ENCODE measurements at places on chromosomes 7 and 10.

DNA sequence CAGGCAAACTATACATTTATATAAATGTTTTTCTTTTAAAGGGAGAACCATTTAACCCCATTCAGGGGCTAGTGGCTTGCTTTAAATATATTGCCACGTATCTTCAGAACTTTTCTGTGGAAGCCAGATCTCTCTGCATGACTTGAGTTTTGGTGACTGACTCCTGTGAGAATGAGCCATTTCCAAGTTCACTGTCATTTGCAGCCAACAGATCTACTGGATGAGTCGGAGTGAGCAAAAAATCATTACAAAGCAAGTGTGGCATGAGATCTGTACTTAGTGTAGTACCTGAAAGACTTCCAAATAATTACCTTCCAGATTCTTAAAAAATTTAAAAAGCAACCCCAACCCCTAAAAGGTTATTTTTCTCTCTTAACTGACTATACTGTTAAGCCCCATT is 45.6 kb downstream of the PDSS1 start:
- no peak for DNase-seq

DNA sequence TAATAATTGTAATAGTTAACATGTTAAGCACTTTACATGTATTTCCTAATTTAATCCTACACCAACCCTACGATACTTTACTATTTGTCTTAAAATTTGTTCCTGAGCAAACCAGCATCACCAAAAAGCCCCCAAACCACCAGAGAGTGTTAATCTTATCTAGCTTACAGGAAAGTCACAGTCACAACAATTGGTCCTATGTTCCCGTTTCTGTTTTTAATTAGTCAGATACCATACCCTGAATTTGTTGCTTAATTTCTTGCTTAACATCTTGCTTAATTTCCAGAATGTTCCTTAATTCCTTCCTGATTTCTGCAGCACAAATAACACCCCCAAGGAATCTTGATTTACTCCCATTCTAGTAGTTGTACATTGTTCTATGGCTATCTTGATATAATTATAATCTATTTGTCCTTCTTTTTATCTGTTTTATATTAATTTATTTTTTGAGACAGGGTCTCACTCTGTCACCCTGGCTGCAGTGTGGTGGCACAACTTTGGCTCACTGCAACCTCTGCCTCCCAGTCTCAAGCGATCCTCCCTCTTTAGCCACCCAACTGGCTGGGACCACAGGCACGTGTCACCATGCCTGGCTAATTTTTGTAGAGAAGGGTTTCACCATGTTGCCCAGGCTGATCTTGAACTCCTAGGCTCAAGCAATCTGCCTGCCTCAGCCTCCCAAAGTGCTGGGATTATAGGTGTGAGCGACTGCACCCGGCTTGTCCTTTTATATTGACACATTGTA is 6.6 kb upstream of the PDSS1 start:
- DNase-seq = no peak

- DNase-seq = no peak
Observed at GRCh38 chr7:17239683-17240521, 58.5 kb upstream of the AHR start.

GRCh38 chr10:132542819-132543218 is 5.2 kb downstream of the INPP5A start:
- DNase-seq = no peak

- no peak for DNase-seq
Observed at GRCh38 chr10:7706534-7707073, 3.5 kb downstream of the ITIH2 start.

DNA sequence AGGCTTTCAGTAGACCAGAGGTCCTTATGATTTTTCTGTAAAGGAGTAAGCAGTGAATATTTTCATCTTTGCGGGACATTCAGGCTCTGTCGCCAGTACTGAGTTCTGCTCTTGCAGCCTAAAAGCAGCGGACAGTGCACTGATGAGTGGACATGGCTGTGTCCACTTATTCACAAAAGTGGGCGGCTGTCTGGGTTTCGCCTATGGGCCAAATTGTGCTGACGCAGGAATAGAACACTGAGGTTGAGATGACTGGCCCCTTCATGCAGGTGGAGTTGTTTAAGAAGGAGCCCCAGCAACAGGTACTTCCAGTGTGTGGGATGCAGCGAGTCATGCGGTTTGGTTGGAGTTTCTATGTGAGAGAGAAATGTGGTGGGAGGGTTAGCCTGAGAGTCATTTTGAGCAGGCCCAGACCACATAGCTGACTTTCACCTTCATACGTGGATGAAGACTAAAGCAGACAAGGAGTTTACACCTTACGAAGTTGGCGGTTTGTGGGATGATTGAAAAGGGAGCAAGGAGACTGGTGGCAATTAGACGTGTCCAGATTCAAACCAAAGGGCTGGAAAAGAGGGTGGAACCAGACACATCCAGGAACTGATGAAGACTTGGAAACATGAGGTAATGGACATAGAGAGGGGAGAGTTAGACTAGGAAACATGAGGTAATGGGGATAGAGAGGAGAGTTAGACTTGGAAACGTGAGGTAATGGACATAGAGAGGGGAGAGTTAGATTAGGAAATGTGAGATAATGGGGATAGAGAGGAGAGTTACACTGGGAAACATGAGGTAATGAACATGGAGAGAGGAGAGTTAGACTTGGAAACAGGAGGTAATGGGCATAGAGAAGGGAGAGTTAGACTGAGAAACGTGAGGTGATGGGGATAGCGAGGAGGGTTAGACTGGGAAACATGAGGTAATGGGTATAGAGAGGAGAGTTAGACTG is 38.2 kb downstream of the WDR37 start:
- no peak for DNase-seq

- peak; percentile 15 for DNase-seq
Observed at GRCh38 chr7:48101968-48102367, 12.9 kb downstream of the UPP1 start.

GRCh38 chr7:115088893-115089292 is 167.0 kb downstream of the MDFIC start:
- no peak for DNase-seq

- DNase-seq = no peak
Observed at GRCh38 chr7:133477791-133478190, 224.9 kb downstream of the EXOC4 start.

DNA sequence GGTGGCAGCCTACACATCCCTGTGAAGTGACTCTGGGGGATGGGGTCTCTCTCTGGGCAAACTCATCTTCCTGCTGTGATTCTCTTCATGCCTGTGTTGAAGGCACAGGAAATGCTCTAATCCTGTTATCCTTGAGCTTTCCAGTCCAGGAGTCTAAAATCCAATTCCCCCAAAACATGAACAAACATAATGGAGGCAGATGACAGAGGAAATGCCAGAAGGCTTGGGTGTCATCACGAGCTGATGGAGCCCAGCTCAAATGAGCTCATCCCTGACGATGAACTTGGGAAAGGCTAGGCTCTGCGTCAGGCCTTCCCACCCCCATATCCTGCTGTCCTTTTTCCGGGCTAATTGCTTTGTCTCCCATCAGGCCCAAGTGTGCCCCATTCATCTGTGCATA is 165.9 kb upstream of the PODXL start:
- no peak for DNase-seq

GRCh38 chr10:89206402-89207180 is 526 bp downstream of the CH25H start:
- DNase-seq = no peak

- DNase-seq = no peak
Observed at GRCh38 chr7:76047305-76047810, 442 bp downstream of the STYXL1 start.

- DNase-seq = peak; percentile 59
Observed at GRCh38 chr10:71266147-71266917, 52.7 kb upstream of the SLC29A3 start.

DNA sequence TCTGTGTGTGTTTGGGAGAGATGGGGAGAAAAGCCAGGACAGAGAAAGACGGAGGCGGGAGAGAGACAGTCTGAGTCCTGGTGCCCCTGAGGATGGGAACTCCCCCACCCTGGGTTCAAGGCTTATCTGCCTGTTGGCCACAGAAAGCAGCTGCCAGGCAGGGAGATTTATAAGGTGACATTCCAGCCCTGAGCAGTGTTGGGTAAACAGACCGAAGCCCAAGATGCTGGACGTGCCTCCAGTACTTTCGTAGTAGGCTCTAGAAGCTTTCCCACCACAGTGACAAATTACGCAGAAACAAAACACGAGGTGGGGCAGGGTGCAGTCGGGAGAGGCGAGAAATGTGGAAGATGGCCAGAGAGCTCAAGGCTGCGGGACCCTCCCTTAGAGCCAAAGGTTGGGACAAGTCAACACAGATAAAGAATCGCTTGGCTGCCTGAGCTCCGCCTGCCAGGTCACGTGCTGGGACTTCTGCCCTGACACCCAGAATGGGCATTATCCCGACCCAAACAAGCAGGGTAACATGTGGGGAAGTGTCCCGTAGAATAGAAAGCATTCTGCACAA is 41.1 kb downstream of the CCDC3 start:
- DNase-seq = no peak

- DNase-seq = no peak
Observed at GRCh38 chr7:117251687-117252086, 71.2 kb downstream of the WNT2 start.

DNA sequence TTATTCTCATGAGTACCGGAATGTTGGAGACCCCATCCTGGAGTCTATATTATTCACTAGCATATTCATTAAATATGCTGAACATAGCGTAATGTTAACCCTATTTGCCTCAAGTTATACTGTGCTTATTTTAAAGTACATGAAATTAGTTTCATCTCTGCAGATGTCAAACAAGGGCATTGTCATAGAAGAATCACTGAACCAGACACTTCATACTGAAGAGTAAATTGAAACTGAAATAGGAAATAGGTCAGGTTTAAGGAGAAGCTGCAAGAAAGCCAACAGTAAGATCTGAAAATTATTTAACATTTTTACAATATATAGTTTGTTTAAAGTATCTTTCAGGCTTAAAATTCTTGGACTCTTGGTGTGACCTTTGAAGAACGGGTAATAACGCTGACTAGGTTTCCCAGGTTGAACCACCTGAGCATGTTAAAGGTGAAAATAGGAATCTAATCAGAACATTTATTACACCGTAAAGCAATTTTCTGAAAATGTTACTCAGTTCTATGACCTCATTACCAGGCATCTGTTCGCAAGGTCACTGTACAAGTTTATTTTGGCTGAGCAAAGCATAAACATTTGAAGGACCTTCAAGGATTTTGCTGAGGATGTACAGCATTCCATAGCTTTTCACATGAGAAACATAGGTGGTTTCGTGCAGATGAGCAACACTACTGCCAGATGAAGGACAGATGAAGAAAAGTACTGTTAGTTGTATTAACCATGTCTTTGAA is 82.7 kb downstream of the REEP3 start:
- DNase-seq = no peak

GRCh38 chr7:2638224-2638991 is 6.6 kb downstream of the TTYH3 start:
- DNase-seq = no peak

GRCh38 chr7:3207387-3207902 is 93.6 kb upstream of the SDK1 start:
- DNase-seq = no peak

DNA sequence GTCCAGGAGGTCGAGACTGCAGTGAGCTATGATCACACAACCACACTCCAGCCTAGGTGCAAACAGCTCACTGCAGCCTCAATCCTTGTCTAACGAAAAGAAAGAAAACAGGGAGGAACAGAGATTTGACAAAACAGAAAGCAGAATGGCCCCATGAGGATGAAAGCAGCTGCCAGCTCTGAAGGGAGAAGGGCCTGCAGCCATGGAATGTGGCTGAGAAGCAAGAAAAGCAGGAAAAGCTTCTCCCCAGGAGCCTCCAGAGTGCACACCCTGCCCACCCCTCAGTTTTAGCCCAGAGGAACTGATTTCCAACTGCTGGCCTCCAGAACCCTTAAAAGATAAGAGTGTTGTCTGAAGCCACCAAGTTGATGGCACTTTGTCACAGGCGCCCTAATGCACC is 13.0 kb downstream of the ESYT2 start:
- DNase-seq = no peak

GRCh38 chr10:122010405-122011050 is 21.6 kb downstream of the TACC2 start:
- DNase-seq = no peak

GRCh38 chr7:66869660-66870450 is 51.2 kb upstream of the TMEM248 start:
- DNase-seq = no peak

- DNase-seq = no peak
Observed at GRCh38 chr7:149459540-149460452, 1.1 kb downstream of the ZNF777 start.

DNA sequence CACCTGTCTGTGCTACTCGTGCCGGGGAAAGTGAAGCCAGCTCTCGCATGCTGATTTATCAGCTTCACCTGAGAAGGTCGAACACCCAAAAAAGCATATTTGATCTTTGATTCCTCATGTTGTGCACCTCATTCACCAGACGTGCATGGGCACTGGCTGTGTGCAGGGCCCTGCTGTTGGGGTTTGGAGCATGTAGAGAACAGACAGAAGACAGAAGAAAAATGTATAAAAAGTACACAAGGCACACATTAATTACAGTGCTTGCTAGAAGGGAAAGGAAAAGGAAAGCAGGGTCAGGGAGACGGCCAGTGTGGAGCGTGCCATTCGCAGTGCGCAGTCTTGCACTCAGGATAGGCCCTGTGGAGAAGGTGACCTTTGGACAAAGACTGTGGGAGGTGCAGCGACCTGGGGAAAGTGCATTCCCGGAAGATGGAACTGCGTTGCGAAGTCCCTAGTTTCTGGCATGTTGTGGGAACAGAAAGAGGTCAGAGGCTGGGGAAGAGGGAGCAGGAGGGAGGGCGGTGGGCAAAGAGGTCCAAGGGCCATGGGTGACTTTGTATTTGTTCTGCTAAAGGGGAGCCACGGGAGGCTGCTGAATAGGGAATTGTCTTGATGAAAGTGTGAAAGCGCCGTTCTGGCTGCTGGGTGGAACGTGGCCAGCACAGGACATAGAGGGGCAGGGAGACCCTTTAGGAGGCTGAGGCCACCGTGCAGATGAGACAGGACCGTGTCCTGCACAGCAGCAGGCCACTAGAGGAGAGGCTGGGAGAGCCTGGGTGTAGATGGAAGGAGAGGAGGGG is 232.8 kb downstream of the GLRX3 start:
- DNase-seq = no peak

DNA sequence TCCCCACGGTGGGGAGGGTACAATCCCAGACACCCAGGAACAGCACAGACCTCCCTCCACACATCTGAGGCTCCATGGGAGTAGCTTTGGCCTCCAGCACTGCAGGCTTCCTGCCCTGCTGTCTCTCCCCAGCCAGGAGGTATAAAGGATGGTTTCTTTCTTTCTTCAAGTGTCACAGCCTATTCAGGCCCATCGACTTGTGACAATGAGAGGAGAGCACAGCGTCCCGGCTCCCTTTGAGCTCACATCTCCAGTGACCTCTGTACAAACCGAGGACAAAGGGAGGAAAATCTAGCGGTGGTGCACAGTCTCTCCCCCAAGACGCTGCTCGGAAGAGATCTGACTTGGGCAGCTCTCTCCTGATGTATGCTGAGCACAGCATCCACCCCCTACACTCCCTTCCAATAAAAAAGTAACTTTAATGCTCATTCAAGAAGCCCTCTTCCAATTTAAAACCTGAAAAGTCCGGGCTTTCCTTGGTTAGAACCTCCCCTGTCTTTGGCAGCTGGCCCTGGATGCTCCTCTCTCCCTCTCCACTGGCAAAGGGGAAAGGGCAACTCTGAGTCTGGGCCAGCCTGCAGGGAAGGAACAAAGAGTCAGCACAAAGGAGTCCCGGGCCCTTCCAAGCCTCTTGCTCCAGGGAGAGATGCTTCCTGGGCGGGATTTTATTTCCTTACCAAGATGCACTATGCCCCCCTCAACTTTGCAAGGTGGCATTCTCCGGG is 18.0 kb downstream of the CHST15 start:
- no peak for DNase-seq

- no peak for DNase-seq
Observed at GRCh38 chr7:143320620-143321019, 4.7 kb downstream of the CLCN1 start.

Data from NCI-H1092 (cell line).